ENCODE measurements at places on chromosomes 2 and 18.
A peak's percentile ranks its signal among the peaks of the same experiment; 100 is the strongest.

DNA sequence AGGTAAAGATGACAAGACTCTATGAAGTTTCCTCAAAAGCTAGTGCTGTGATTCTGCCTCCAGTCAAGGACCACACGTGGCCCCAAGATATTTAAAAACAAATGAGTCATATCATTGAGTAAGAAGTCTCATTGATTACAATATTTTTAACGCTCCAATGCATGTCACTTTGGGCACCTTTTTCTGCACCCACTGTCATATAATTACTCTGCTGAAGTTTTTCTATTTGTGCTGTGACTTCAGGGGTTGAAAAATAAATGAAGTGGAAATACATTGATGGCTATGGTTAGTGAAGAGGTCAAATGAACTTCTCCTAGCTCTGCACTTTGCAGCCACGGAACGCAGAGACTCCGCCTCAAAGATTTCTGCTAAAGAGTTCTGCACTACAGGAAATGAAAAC, 344.3 kb upstream of the KYNU start:
- no peak for DNase-seq

GRCh38 chr2:190663348-190663747, 14.5 kb downstream of the NAB1 start:
- no peak for DNase-seq

- DNase-seq = no peak
Observed at GRCh38 chr2:182941919-182942318, 75.5 kb upstream of the FRZB start.

DNA sequence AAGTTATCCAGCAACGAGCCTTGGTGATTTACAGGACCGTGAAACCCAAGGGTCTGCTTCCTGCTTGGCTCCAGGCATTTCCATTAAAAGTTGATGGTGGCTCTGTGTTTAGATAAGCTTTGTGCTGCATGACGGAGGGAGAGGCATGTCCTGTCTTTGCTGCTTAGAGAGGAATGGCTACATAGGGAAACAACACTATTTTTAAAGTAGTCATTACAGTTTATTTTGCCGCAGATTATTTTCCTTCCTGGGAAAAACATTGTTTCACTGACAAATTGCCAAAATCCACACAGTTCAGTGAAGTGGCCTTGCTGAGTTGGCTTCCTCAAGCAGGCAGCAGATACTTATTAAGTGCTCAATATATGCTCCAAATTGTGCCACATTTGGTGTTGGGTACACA, 98.5 kb downstream of the THSD7B start:
- DNase-seq = no peak

- peak; percentile 94 for DNase-seq
Observed at GRCh38 chr2:136022396-136023146, 37.1 kb upstream of the DARS1 start.

- DNase-seq = no peak
Observed at GRCh38 chr2:202035089-202035940, 1.7 kb downstream of the FZD7 start.

- DNase-seq = peak; percentile 71
Observed at GRCh38 chr2:63819765-63820717, 21.7 kb upstream of the UGP2 start.
